NCI-H1048 (cell line): ENCODE measurements at places on chromosomes 5 and 9.

DNA sequence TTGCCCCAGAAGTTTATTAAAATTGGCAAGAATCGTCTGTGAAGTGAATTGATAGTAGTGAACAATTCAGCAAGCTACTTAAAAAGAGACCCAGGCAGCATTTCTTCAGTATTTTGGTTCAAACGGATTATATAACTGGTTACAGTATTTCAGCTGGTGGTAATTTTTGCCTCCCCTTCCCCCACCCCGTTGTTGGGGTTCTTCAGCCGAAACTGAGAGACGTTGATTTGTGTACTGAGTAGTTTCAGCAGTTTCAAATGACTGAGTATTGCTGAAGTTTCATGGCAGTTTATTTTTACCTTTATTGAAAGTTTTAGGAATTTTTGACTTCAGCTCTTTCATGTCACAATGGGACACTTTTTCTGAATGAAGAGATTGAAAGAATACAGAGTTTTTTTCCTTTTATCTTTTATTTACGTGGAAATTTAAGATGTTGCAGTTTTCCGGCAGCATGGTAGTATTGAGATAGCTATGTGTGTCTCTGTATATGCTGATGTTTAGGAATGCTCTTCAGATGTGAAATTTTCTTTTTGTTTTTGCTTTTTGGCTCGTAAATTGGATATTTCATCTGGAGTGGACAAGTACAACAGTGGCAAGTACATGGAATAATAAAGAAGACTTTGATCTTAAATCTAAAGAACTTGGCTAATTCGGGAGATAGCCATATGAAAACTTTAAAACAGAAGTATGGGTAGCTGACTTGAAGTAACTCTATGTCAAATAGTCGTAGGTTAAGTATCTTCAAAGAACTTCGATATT, 1.9 kb downstream of the GPBP1 start:
- no peak for DNase-seq

GRCh38 chr5:142408981-142409481, 84.2 kb upstream of the SPRY4 start:
- DNase-seq: no peak

DNA sequence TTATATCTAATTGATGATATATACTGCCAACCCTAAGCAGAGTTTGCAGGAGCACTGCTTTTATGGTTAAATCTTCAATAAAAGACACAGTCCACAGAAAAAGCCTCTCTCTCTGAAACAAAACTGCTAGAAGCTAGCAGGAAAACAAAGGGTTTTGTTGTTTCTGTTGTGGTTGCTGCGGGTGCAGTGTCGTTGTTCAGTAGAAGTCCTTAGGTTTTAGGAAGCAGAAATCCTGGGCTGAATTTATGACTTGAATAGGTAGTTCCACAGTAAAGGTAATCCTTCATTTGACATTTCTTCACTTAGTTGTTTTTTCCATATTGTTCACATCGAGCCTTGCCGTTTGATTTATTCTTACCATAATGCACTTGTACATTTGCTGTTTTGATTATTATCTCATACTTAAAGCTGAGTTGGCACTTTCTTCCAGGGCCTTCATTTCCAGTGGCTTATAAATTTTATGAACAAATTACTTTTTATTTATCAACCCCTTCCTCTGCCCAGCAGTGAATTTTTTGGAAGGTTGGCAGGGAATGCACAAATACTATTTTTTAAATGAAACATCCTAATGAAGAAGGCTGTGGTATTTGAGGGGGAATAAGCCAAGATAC, 209.6 kb upstream of the SLC30A5 start:
- no peak for DNase-seq

DNA sequence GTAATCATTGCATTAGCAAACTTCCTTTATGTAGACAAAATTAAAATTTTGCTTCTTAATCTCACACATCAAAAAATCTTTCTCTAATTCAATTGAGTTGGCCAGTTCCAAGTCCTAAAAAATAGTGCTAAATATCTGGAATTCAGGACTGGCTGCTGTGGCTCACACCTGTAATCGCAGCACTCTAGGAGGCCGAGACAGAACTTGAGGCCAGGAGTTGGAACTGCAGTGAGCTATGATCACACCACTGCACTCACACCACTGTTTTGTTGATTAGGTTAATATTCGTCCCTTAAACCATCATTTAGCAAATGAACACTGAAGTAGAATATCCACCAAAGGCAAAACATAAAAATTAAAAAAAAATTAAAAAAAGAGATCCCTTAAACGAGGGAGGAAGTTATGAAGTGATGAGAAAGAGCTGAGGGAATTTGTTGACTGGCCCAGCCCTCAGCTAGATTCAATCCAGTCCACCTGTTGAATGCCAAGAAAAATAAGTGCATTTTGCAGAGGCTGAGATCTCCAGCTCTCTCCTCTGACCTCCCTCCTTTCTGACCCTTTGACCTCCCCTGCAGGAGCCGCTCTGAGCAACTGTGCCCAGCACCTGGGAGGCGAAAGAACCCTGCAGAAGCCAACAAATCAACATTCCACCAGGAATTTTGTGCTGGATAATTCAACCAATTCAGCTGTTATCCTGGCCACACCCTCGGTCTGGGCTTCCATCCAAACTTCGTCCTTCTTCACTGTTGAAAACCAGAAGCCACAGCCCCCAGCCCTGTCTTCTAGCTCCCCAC, 96.8 kb downstream of the OR2K2 start:
- no peak for DNase-seq

- no peak for DNase-seq
Measured at GRCh38 chr5:7676455-7676854, 174.5 kb downstream of the CFAP90 start.

GRCh38 chr9:111005746-111006470, 32.4 kb downstream of the LPAR1 start:
- no peak for DNase-seq

DNA sequence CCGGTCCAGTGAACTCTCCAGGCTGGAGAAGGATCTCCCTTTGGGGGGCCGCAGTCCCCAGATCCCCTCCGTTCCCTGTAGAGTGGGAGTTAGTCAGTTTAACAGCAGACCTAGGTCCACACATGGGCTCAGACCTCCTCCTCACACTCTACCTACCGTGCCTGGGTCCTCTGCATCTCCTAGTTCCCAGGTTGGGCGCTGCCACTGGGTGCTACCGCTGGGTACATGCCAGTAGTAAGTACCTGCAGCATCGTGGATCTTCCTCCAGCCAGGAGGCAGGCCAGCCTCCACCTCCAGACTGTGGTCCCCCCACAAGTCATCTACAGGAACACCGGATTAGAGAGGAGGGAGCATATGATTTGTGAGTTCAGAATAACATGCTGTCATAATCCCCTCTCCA, 802 bp downstream of the APBB3 start:
- DNase-seq: no peak

DNA sequence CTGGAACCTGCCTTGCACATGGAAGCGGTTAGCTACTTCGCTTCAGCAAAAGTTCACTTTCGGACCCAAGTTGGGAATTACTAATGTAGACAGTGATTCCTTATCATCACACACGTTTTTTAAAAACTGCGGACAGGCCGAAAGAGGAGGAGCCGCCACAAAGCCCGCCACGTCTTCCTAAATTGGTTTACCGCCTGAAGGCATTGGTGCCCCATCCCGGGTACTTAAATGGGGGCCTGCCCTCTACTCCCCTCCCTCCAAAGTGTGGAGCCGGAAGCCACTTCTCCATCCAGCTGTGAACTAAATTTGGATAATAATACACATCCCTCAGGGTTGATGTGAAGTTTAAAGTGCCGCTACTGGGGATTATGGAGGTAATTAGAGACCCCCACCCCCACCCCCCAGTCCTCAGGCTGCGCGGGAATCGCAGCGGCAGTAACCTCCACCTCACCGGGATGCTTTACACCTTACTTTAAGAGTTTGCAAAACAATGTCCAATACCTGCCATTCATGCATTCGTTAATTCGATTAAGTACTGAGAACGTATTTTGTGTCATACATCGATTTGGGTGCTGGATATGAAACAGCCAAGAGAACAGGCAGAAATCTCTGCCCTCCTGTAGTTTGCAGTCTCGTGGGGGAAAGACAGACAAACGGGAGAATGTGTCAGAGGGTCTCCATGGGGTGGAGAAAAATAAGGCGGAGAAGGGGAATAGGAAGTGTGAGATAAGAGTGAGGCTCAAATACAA, 937 bp upstream of the MACROH2A1 start:
- DNase-seq: no peak

DNA sequence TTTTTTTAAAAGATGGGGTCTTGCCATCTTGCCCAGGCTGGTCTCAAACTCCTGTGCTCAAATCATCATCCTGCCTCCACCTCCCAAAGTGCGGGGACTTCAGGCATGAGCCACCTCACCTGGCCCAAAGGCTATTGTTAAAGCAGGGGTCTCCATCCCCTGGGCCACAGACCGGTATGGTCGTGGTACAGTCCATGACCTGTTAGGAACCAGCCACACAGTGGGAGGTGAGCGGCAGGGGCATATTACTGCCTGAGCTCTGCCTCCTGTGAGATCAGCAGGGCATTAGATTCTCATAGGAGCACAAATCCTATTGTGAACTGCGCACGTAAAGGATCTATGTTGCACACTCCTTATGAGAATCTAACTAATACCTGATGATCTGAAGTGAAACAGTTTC, 7.3 kb upstream of the NOL6 start:
- DNase-seq: no peak

DNA sequence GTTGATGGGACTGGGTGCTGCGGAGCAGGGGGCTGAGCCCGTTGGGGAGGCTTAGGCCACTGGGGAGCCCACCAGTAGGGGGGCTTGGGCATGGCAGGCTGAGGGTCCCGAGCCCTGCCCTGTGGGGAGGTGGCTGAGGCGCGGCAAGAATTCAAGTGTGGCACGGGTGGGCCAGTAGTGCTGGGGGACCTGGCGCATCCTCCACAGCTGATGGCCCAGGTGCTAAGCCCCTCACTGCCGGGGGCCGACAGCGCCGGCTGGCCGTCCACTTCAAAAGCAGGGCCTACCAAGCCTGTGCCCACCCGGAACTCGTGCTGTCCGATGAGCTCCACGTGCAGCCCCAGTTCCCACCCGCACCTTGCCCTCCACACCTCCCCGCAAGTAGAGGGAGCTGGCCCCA, 917.5 kb downstream of the TAF11L14 start:
- no peak for DNase-seq

GRCh38 chr5:174903172-174903732, 178.9 kb downstream of the MSX2 start:
- no peak for DNase-seq

DNA sequence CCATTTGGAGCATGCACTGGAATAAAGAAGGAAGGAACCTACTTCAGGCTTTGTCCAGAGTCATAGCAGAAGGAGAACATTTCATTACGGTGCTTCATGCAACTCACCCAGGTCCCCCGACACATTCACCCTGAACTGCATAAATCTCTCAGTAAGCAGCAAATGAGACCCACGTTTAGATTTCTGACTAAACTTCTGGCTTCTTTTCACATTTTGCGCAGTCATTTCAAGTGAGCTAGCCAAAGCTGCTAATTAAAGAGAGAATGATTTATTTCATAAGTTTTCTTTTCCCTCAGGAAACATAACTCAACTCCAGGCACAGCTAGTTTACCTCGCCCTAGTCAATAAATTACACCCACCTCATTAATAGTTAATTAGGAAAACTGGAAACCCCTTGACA, 88.6 kb upstream of the GAS1 start:
- DNase-seq: no peak

DNA sequence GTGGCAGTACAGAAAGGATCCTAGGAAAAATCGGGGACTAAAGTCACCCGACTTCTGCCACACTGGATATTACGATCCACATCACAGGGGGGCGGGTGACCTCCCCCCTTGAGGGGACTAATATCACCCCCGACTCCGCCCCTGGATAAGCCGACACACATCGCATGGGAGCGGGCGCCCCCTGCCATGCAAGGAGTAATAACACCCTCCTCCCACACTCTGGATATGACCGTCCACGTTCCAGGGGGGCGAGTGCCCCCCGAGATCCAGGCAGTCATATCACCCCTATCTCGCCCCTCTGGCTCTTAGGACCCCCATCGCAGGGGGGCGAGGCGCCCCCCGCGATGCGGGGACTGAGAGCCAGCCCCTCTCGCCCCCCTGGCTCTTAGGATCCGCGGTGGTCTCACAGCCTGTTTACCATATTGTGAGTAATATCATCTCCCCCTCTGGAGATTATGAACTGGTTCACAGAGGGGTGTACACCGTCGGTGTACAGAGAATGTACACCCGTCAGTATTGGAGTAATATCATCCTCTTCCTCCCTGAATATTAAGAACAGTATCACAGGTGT, 423.0 kb downstream of the DIRAS2 start:
- no peak for DNase-seq

- DNase-seq: no peak
Measured at GRCh38 chr9:9855177-9856078, 757.4 kb downstream of the PTPRD start.

DNA sequence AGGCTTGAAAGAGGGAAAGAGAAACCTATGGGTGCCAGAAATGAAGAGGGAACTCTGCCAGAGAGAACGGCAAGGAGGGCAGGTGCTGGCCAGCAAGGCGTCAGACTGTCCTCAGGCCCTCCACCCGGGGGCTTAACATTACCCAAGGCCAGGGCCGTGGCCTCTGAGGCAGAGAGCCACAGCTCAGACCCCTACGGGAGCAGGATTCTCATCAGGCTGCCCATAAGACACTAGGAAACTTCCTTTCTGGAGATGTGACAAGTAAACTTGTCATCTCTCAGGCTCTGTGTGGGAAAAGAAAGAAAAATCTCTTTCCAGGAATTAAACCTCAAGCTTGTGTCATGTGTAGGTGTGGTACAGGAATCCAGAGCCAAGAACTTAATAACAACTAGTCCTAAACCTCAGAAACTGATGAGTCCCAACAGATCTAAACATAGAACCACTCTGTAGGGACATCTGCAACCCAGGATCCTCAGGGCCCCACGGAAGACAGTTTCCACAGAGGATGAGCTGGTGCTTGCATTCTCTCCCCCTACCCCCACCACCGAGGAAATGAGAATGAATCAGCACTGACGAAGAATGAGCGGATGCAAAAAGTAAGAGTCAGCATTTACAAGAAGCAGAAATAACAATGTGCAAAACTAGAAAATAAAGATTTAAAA, 74.3 kb downstream of the DCP2 start:
- no peak for DNase-seq

GRCh38 chr9:115850548-115851304, 302.9 kb upstream of the PAPPA start:
- no peak for DNase-seq

DNA sequence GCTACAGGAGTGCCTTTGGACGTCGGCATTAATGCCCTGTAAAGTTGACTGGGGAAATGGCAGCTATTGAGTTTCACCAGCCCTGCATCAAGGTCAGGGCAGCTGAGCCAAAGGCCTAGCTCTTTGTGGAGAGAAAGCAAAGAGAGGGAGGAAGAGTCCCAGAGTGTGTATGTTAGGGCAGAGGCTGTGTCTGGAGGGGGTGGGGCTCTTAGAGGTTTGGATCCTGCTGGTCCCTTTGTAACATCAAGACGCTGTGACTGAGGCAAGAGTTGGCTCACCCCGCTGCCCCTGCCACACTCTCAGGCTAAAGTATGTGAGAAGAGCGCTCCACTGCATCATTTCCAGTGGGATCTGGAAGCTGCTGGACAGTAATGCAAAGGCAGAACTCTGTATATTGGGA, 34.3 kb downstream of the TMOD1 start:
- DNase-seq: no peak

DNA sequence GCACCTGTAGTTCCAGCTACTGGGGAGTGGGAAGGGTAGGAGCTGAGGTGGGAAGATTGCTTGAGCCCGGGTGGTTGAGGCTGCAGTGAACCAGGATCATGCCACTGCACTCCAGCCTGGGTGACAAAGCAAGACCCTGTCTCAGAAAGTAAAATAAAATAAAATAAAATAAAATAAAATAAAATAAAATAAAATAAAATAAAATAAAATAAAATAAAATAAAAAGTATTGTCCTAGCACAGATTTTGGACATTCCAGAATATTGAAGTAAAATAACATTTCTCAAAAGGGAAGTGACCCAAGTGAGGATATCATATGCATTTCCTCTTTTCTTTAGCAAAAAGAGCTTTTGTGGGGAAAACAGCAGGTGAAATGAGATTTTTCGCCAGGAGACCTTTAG, 83.5 kb downstream of the TMEM174 start:
- no peak for DNase-seq
